Nephron progenitor cell (in vitro differentiated cells): ENCODE measurements at places on chromosomes 16 and 17.
A peak's percentile ranks its signal among the peaks of the same experiment; 100 is the strongest.

- no peaks in the 10 kb centered on the region for H3K36me3 ChIP-seq
- H3K4me3 ChIP-seq = no peak overlapping the region
- peak; percentile 58 for DNase-seq
- H3K27ac ChIP-seq = no peak overlapping the region
- H3K4me1 ChIP-seq = no peaks in the 10 kb centered on the region
- peaks cover 8% of the 10 kb centered on the region for H3K27me3 ChIP-seq
These were observed 46.3 kb downstream of the DNAH9 start for GRCh38 chr17:11644265-11645212.

DNA sequence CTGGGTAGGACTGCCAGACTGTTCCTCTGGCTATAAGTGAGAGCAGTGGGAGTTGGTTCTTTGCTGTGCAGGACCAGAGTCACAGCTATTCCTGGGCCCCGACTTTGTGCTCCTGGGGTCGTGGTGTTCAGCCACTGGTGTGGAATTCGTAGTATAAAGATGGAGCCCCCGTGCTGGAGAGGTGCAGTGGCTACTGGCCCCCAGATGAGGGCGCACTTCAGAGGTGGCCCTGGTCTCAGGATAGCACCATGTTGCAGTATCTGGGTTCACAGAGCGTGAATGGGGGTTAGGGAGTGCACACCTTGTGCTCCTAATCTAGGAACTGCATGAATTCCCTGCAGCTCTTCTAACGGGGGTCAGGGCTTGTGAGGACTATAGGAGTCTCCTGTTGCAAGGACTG is 21.1 kb downstream of the TANC2 start:
- H3K4me1 ChIP-seq = no peaks in the 10 kb centered on the region
- peak; percentile 6 for DNase-seq
- no peak overlapping the region for H3K27ac ChIP-seq
- H3K27me3 ChIP-seq = peaks cover 4% of the 10 kb centered on the region
- H3K4me3 ChIP-seq = no peak overlapping the region

DNA sequence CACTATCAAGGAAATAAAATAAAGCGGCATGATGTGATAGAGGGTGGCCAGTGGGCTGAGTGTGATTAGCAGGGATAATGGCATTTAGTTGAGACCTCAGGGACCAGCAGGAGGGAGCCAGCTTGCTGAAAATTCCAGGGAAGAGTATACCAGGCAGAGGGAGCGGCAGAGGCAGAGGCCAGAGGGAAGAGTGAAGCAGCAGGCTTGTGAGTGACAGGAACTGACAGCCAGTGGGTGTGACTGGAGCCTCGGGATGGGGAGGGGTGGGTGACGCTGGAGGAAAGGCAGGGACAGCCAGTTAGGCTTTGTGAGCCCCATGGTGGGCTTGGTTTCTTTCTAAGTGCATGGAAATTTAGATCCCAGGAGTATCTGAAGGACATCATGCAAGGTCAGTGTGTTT is 209.7 kb upstream of the CACNG3 start:
- no peaks in the 10 kb centered on the region for H3K36me3 ChIP-seq
- H3K27ac ChIP-seq = no peak overlapping the region
- H3K27me3 ChIP-seq = peaks cover 56% of the 10 kb centered on the region
- no peaks in the 10 kb centered on the region for H3K4me1 ChIP-seq
- H3K4me3 ChIP-seq = no peak overlapping the region

- peaks cover 2% of the 10 kb centered on the region for H3K27me3 ChIP-seq
- H3K4me1 ChIP-seq = peaks cover 6% of the 10 kb centered on the region
- no peak overlapping the region for H3K4me3 ChIP-seq
- peak overlapping the region; percentile 70 for H3K27ac ChIP-seq
- H3K36me3 ChIP-seq = peaks cover 47% of the 10 kb centered on the region
- DNase-seq = no peak
These were observed 22.6 kb upstream of the SPATA32 start for GRCh38 chr17:45284176-45285140.

- DNase-seq = no peak
- H3K27me3 ChIP-seq = no peaks in the 10 kb centered on the region
- H3K36me3 ChIP-seq = peaks cover 24% of the 10 kb centered on the region
- peak overlapping the region; percentile 96 for H3K27ac ChIP-seq
- peaks cover 83% of the 10 kb centered on the region for H3K4me1 ChIP-seq
These were observed 3.7 kb downstream of the NFE2L1 start for GRCh38 chr17:48051706-48052486.

DNA sequence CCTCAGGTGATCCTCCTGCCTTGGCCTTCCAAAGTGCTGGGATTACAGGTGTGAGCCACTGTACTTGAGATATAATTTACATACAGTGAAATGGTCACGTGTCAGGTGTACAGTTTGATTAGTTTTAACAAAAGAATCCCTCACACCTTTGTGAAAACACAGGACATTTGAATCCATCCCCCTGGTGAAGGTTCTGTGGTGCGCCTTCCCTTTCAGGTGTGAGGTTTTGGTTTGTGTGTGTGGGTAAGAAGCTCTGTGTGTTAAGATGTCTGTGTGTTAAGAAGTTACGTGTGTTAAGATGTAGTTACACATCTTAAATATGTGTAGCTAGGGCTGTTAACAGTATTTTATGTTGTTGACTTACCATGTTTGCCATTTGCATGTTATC is 4.4 kb downstream of the SEC14L1 start:
- H3K36me3 ChIP-seq = peaks cover 55% of the 10 kb centered on the region
- H3K27ac ChIP-seq = peak overlapping the region; percentile 94
- H3K27me3 ChIP-seq = peaks cover 20% of the 10 kb centered on the region
- DNase-seq = no peak
- peaks cover 81% of the 10 kb centered on the region for H3K4me1 ChIP-seq

- H3K36me3 ChIP-seq = no peaks in the 10 kb centered on the region
- no peak for DNase-seq
- no peaks in the 10 kb centered on the region for H3K4me1 ChIP-seq
These were observed 10.7 kb upstream of the UMOD start for GRCh38 chr16:20363191-20363590.

- H3K4me3 ChIP-seq = peak overlapping the region; percentile 52
- H3K4me1 ChIP-seq = peaks cover 37% of the 10 kb centered on the region
- H3K27ac ChIP-seq = no peak overlapping the region
- H3K27me3 ChIP-seq = peaks cover 82% of the 10 kb centered on the region
These were observed 2.3 kb upstream of the CBX4 start for GRCh38 chr17:79841369-79842135.

- H3K4me1 ChIP-seq = peaks cover 26% of the 10 kb centered on the region
- DNase-seq = peak; percentile 53
- H3K36me3 ChIP-seq = no peaks in the 10 kb centered on the region
- peaks cover 19% of the 10 kb centered on the region for H3K27me3 ChIP-seq
- H3K27ac ChIP-seq = peak overlapping the region; percentile 70
These were observed 27.2 kb upstream of the BEAN1 start for GRCh38 chr16:66399930-66400329.

DNA sequence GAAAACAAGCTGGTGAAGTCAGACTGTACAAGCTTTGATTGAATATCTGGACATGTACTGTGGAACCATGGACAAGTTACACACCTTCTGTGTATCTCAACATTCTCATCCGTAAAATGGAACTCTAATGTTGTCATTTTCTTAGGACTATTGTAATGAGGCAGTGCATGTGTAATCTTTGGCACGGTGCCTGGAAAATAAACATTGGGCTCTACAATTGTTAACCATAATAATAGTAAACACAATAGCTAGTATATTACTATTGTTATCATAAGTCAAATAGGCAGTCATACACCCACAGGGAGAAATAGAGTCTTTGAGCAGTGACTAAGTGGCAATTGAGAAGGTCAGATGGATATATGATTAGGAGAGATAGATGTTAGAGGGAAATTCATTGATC is 39.8 kb upstream of the ANKFN1 start:
- no peak overlapping the region for H3K4me3 ChIP-seq
- no peak overlapping the region for H3K27ac ChIP-seq
- no peaks in the 10 kb centered on the region for H3K27me3 ChIP-seq

DNA sequence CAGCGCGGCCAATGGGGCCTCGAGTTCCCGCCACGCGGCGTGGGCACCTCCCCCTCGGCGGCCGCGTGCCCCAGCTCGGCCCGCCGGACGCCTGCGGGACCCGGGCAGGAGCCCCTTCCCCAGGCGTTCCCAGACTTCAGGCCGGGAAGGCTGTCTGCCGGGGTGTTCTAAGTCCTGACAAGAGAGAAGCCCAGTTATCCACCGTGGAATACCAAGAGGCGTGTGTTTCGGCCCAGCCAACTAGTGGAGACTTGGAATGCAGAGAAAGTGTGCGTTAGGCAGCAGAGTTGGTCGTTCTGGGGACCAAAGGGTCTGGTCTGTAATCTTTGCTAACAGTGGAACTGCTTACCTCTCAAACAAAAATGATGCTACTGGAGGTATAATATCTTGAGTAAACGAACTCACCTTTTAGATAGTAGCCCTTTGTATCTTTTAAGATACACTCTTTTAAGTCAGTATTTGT is 251 bp upstream of the HSF5 start:
- no peak overlapping the region for H3K27ac ChIP-seq
- peaks cover 4% of the 10 kb centered on the region for H3K27me3 ChIP-seq
- no peak overlapping the region for H3K4me3 ChIP-seq
- H3K36me3 ChIP-seq = peaks cover 56% of the 10 kb centered on the region
- H3K4me1 ChIP-seq = no peaks in the 10 kb centered on the region

GRCh38 chr16:21727344-21727743 is 63.6 kb downstream of the OTOA start:
- H3K27me3 ChIP-seq = peaks cover 13% of the 10 kb centered on the region
- H3K4me1 ChIP-seq = no peaks in the 10 kb centered on the region
- no peak overlapping the region for H3K27ac ChIP-seq
- H3K36me3 ChIP-seq = no peaks in the 10 kb centered on the region
